ENCODE measurements at places on chromosomes 3 and 15.

- DNase-seq, result no peak
Observed at GRCh38 chr15:96916750-96917149, 586.2 kb downstream of the NR2F2 start.

DNA sequence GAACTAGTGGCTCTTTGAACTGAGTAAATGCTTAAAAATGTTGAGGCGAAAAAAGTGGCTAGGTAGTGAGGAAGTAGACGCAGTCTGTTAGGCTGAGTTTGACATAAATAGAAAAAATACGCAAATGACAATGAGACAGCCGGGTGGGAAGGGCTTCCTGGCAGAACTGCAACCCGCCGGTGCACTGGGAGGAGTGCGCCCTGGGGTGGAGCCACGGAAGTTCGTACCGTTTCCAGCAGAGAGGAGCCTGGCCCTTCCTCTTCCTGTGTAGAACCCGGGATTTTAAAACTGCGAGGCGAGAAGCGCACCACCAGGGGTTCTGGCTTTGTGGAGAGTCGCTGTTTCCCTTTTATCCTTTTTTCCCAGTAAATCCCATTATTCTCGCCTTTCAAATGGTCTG, 602.6 kb downstream of the PYDC2 start:
- DNase-seq, result no peak

DNA sequence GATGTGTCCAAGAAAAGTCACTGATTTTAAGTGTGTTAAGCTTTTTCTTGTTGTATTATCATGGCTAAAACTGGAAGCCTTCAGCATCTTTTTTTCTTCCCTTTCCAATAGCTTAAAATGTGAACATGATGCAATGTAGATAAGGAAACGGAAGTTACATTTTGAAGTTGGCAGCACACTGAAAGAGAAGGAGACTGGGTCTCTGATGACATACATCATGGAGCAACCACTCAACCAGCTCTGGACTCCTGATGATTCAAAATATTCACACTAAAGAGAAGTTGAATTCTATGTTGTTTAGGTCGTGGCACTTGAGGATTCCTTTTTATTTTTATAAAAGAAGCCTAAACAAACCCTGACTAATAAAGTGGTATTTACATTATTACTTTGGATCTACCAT, 488.3 kb upstream of the ALCAM start:
- DNase-seq, result no peak

DNA sequence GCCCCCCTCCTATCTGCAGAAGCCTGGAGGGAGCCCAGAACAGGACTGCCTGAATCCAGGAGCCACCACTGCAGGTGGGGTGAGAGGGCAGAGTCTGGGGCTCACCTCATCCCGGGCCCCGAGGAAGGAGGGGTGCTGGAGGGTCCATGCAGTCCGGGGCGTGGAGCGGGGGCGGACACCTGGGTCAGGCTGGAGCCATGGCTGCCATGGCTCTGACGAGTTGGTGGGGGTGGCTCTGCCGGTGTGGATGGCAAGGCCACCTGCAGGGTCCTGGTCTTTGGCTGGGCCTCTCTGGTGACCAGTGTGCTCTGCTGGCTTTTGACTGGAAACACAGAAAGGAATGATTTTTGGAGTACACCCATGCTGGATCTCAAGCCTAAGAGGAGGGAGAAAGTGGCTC, 47.4 kb downstream of the DZIP1L start:
- no peak for DNase-seq

- no peak for DNase-seq
Observed at GRCh38 chr15:100833417-100834389, 45.9 kb upstream of the ALDH1A3 start.

- DNase-seq, result no peak
Observed at GRCh38 chr3:171480526-171480925, 20.3 kb upstream of the TNIK start.

GRCh38 chr3:186109897-186110803, 1.3 kb upstream of the ETV5 start:
- DNase-seq, result no peak

GRCh38 chr3:141405591-141405990, 37.3 kb downstream of the ZBTB38 start:
- DNase-seq, result no peak

- DNase-seq, result no peak
Observed at GRCh38 chr3:42714171-42714852, 11.7 kb upstream of the HHATL start.

DNA sequence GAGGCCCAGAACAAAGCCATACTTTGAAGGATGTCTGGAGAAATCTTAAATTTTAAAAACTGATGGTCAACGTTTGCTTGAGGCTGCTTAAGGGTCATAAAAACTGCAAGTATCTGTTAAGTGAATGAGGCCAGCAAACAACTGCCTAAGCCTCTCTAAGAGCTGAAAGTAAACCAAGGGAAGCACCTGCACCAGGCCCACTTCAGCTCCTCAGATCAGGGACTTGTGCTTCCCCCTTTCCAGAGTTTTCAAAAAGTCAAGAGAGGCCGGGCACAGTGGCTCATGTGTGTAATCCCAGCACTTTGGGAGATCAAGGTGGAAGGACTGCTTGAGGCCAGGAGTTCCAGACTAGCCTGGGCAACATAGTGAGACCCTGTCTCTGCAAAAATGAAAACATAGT, 9.1 kb downstream of the FBXL22 start:
- DNase-seq, result no peak

DNA sequence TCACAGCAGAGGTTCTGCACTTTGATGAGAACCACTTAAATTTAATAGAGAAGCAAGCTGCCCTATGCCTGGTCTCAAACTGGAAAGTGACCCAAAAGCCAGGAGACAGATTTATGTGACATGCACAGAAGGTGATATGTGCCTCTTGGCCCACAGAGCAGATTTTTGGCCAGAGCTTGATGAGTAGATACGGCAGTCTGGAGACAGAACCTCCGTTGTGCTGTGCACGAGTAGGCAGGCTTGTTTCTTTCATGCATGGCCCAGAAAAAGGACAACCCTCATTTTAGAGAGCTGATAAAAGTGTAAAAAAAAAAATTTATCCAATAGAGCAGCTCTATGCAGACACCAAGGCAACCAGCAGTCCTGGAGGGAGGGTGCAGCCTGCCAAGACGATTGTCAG, 423.1 kb downstream of the CNTN6 start:
- DNase-seq, result no peak

DNA sequence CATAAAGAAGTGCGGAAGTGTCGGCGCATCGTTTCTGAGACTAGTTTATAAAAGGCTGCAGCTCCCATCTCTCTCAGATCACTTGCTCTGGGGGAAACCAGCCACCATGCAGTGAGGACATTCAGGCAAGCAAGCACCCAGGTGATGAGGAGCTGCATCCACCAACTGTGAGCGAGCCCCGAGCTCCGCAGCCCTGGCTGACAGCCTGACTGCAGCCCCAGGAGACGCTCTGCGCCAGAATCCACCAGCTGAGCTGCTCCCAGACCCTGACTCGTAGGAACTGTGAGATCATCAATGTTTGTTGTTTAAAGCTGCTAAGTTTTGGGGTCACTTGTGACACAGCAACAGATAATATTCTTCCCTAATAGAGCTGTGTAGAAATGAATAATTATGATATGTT, 5.0 kb upstream of the TM2D3 start:
- no peak for DNase-seq

- no peak for DNase-seq
Observed at GRCh38 chr15:50106457-50106856, 12.6 kb downstream of the ATP8B4 start.

GRCh38 chr3:87361956-87362355, 85.6 kb upstream of the POU1F1 start:
- no peak for DNase-seq

- DNase-seq, result no peak
Observed at GRCh38 chr15:101148881-101149664, 102.8 kb downstream of the CHSY1 start.

DNA sequence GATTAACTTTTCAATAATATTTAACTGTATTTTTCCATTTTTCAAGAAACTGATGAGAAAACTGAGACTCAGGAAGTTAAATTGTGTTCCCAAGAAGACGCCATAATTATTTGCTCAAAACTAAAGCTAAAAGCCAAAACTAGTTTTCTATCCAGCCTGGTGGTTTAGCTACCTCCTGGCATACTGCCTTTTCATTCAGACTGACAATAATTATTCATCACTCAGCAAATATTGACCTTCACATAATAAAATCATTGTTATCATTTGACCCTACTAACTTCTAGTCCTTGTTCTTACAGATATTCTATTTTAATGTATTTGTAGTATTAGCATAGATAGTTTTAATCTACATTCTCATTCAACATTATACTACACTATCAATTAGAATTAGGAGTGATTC, 210.6 kb upstream of the GADL1 start:
- no peak for DNase-seq

GRCh38 chr15:33198541-33198940, 4.0 kb upstream of the FMN1 start:
- DNase-seq, result no peak

GRCh38 chr15:67850336-67850735, 10.5 kb upstream of the RNU6-1 start:
- no peak for DNase-seq

GRCh38 chr15:80923668-80924067, 66.0 kb downstream of the MESD start:
- DNase-seq, result no peak

GRCh38 chr15:72182673-72183072, 14.9 kb downstream of the GRAMD2A start:
- no peak for DNase-seq

- no peak for DNase-seq
Observed at GRCh38 chr3:123961508-123961856, 453 bp upstream of the CCDC14 start.

- DNase-seq, result no peak
Observed at GRCh38 chr15:48675436-48675835, 29.9 kb upstream of the FBN1 start.

DNA sequence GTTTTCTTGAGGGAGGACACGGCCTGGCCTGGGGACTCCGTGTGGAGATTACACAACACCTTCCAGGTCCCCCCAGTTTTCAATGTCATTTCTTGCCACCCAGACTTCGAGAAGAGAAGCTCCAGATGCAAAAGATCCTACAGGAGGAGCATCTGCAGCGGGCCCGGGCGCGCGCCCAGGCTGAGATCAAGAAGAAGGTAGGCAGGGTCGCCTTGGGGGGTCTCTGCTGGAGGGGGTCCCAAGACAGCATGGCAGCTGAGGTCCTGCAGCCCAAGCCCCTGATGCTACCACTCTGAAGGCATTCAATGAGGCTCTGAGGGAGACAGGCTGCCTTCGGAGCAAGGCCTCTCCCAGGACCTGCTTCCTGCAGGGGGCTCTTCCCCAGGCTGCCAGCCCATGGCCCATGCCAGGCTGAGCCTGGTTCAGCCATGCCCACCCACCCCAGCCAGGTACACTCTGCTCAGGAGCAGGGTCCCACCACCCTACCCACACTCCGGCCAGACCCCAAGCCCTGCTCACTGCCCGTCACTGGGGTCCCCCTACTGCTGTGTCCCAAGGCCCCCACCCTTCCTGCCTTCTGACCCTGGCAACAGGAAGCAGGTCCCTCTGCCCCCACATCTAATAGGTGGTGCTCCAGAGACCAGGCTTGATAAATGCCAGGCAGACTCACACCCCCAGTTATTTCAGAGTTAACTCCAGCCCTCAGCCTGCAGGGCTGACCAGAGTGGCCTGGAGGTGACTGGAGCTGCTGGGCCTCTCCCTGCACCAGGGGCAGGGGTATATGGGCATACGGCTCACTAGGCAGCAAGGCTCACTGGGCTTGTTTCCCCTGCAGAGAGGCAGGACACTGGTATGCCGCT, 40.0 kb downstream of the ZXDC start:
- no peak for DNase-seq

- DNase-seq, result no peak
Observed at GRCh38 chr3:40720863-40721262, 196.1 kb downstream of the ZNF621 start.

- DNase-seq, result no peak
Observed at GRCh38 chr3:102183186-102183585, 251.6 kb upstream of the ZPLD1 start.

DNA sequence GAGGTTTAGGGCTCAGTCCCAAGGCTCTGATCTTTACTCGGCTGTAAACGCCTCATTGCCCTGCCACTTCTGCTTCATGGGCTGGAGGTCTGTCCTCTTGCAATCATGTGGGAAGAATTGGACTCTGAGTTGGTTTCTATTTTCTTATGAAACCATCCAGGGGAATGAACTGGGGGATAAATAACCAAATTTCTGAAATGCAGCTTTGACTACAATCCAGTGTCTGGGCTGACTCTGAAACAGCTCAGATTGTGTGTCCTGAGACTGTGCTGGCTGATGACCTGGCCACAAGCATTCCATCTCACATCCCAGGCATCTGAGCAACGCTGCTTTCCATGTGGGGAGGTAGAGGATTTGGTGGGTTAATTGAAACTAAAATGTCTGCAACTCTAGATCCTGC, 71.0 kb upstream of the GALNT15 start:
- no peak for DNase-seq

- no peak for DNase-seq
Observed at GRCh38 chr15:80942746-80943565, 46.7 kb downstream of the MESD start.

GRCh38 chr3:52880047-52880446, 17.3 kb downstream of the STIMATE start:
- no peak for DNase-seq

- DNase-seq, result no peak
Observed at GRCh38 chr3:45152307-45152706, 6.1 kb upstream of the CDCP1 start.

- DNase-seq, result no peak
Observed at GRCh38 chr15:50381438-50381837, 26.4 kb upstream of the GABPB1 start.

DNA sequence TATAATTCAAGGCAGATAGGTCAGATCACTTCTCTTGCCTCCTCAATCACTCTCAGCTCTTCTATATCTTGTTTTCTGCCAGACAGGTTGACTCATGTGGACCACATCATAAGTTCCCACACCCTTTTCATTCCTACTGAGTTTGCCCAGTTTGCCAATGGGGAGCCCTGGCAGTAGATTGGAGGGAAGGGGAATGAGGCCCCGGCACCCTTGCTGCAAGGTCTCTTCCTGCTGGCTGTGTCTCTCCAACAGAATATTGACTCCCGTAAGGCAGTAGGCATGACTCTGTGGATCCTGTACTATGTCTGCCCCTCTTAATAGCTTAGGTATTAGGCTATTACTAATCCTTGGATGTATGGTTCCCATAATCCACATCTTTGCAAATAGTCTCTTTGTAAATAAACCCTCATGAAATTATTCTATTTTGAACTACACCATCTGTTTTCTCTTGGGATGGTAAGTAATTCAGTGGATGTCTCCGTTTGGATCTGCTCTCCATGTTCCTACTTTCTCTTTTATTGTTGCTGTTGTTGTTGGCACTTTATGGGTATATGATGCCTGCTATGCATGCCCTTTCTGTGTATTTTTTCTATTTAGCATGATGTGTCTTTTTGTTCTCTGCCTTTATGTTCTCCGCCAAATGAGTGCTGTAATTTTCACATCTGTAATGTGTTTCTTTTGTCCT, 65.5 kb upstream of the DCBLD2 start:
- DNase-seq, result no peak
